Effector memory CD8-positive, alpha-beta T cell (primary cell): ENCODE measurements at places on chromosomes 5 and 9.

DNA sequence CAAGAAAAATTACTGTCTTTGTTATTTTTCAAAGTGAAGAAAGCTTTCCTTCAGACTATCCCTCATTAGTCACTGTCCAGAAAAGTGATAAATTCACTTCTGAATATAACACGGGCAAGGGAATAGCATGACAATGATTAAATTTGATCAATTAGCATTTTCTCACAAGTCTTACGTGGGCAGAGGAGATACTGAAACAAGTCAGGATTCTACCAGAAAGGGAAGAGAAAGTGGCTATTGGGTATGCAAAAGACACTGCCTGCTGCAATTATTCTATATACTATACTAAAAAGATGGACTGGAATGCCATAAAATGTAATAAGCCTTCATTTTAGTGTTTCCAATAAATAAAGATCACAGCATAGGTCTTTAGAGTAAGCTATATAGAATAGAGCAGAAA lies 7.4 kb downstream of the COX7C start:
- no peak for DNase-seq

DNA sequence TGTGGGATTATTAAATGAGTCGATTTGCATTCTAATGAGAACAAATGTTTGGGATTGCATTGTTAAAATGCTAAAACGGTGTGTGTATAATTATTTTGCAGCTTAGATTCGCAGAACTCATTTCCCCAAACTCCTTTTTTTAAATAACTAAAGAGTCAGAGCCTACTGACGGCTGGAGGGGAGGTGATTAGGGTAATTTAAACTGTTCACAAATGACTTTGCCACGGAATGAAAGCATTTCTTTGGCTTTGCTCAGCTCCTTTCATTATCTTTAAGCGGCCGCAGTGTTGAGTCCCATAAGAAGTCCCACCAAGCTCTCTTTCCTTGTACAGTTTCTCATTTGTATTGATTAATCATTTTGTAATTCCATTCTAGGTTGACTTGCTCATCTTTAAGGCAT lies 1632.8 kb downstream of the MAT2B start:
- no peak for DNase-seq

- DNase-seq = no peak
Measured at GRCh38 chr5:83450967-83451248, 20.6 kb upstream of the VCAN start.

- no peak for DNase-seq
Measured at GRCh38 chr9:114229295-114229694, 74.0 kb downstream of the COL27A1 start.
